Left ventricle myocardium inferior (tissue), 1 donor: ENCODE measurements at places on chromosomes 1 and 21. TPM values are rescaled to one million over a fixed set of nuclear protein-coding genes. Genes with fewer than 3 reads are reported as not detected.

GRCh38 chr1:87524021-87524754, 195.5 kb downstream of the LMO4 start:
- DNase-seq, result peak; percentile 23

GRCh38 chr1:108000620-108001111, 35.7 kb upstream of the VAV3 start:
- DNase-seq, result peak; percentile 55

ANGPTL3 gene
- total RNA-seq, result not detected

ADCY10 gene
- total RNA-seq, result 0.22 TPM

SH2D2A gene
- total RNA-seq, result 0.88 TPM

LCE2B gene
- not detected for total RNA-seq

ATP1A4 gene
- total RNA-seq, result 0.11 TPM
